Testis (tissue), 5 donors: ENCODE measurements at places on chromosomes 12 and 14.

GRCh38 chr12:103705927-103706326, 118.9 kb downstream of the STAB2 start:
- no peak for DNase-seq

GRCh38 chr12:117109943-117110635, 10.9 kb upstream of the TESC start:
- no peak for DNase-seq

- DNase-seq, result no peak
Measured at GRCh38 chr14:95885866-95886265, 9.2 kb downstream of the TUNAR start.

DNA sequence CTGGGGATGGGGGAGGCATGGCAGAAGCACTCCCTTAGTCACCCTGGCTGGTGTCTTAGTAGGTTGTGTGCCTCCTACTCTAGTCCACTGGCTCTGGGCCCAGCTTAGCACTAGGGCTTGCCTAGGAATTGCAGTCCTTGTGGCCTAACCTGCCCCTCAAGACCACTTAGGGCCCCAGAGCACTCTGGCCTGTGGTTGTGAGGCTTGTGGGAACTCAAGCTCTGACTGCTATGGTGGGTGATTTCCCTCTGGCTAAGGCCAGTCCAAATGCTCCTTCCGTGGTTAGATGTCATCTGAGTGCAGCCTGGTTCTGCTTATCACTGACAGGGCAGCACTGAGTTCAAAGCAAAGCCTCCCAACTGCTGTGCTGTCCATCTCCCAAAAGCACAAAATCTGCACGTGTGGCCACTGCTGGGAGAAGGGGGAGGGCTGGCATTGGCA, 20.2 kb downstream of the FGD4 start:
- DNase-seq, result peak; percentile 68

DNA sequence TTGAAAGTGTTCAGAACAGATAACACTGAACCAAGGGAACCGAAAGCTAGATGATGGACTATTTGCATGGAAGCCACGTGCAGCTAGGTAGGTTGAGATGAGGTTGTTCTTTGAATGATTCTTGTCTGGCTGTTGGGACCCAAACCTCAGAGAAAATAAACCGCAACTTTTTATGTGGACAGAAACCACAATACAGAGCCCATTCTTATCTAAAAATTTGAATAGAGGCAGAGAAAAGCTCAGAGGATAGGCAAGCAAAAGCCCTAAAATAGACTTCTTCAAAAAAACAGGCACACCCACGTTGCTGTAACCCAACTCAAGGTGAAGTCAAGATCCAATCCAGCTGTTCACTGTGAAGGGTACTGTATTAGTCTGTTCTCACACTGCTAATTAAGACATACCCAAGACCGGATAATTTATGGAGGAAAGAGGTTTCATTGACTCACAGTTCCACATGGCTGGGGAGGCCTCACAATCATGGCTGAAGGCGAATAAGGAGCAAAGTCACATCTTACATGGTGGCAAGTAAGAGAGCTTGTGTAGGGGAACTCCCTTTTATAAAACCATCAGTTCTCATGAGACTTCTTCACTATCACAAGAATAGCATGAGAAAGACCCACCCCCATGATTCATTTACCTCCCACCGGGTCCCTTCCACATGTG, 353.8 kb downstream of the AACS start:
- DNase-seq, result no peak

GRCh38 chr12:119676022-119676421, 8.1 kb downstream of the PRKAB1 start:
- DNase-seq, result no peak

- DNase-seq, result no peak
Measured at GRCh38 chr12:26044007-26044394, 80.8 kb downstream of the BHLHE41 start.

DNA sequence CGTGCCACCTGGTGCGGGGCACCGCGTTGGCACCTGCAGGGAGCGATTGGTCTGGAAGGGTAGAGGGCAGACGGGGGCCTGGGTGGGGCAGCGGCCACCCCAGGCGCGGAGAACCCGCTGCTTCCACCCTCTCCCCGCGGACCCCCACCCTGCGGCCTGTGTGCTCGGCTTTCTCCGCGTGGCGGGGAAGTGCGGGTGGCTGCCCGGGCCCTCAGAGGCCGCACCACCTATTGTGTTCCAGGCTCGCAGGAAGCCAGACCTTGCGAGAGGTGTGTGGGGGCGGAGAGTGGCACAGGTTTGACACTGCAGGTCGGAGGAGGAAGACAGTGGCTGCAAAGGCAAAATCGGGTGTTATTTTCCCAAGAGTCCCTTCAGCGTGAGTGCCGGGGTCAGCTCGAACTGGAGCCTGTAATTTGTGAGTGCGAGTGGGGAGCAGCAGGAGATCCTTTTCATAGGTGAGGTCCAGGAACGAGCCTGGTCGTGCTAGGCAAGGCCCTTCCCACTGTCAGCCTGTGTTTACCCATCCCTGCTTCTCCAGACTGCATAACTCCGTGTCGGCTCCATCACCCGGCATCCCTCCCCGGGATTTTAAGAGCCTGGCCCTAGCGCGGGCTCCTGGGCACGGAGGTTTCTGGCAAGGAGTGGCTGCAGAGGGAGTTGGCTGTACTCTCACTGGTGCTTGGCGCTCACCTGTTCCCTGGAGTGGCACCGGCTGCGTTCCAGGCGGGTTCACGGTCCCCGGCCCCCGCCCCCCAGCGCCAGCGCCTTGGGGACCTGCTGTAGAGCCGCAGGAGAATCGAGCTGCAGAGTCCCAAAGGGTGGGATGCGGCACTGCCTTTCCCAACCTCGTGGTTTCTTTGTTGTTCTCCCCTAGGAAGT, 935 bp downstream of the TBC1D30 start:
- no peak for DNase-seq

DNA sequence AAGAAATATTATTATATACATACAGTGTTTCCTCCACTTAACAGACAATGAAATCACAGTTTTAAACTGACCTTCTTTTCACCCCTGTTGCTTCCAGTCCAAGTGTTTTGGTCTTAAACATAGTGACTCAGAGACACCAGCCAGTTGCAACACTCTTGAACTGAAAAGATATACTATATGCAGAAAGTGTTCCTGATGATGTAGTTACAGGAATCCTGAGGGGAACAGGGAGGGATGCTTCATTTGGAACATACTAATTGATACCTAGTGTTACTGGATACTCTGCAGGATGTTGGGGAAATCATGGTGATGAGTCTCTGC, 420.8 kb downstream of the CCDC91 start:
- no peak for DNase-seq
